ENCODE measurements at places on chromosomes 1 and 21.

- DNase-seq: no peak
Observed at GRCh38 chr1:24896176-24896575, 33.9 kb downstream of the RUNX3 start.

DNA sequence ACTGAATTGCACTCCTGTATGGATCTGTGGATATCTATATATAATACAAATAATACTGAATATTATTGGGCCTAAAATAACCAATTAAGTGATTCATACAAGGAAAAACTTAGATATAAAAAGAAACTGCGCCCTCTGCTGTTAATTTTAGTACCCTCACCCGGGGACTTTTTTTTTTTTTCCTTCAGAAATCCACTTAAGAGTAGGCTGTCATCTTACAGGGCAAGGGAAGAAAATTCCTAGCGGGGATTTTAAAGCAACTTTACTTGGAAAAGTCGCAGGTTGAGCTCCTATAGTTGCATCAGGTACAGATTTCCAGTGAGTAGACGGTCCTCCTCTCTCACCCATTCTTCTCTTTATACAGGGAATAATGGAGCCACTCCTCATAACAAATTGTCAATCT is 1.3 kb downstream of the NTNG1 start:
- DNase-seq: peak; percentile 37

DNA sequence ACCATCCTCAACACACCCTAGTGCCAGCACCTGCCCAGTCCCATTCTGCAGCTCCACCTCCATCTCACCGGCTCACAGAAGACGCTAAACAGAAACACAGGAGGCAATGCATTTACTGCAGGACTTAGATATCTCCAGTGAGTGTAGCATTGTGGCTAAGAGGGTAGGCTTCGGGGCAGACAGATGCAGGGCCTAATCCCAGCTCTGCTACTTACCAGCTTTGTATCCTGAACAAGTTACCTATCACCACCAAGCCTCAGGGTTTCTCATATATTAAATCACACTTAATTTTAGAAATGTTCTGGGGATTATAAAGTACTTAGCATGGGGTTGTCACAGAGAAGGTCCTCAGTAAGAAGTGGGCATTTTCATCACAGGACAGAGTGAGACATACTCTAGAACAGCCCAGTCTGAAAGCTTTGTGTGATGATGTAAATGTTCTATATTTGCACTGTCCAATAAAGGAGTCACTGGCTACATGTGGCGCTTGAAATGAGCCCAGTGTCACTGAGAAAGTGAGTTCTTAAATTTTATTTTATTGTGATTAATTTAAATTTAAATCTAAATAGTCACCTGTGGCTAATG is 149.3 kb upstream of the C8B start:
- no peak for DNase-seq

DNA sequence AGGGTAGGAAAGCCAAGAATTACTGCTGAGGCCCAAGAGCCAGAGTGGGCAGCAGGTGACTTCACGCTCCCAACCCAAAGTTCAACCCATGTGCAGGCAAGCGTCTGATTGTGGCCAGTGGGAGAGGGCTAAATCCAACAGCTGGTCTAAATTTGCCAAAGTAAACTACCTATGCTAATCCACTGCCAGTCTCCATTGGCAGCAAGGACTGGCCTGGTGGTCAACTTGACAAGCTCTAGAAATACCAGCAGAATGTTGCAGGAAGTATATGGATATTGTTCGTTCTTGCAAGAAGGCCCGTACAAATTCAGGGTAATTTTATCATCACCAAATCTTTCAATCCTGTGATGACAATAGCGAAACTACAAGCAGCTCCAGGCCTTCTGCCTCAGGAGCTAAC is 1.5 kb downstream of the TMEM63A start:
- DNase-seq: no peak

GRCh38 chr1:104648269-104648691 is 898.6 kb downstream of the AMY1C start:
- no peak for DNase-seq

DNA sequence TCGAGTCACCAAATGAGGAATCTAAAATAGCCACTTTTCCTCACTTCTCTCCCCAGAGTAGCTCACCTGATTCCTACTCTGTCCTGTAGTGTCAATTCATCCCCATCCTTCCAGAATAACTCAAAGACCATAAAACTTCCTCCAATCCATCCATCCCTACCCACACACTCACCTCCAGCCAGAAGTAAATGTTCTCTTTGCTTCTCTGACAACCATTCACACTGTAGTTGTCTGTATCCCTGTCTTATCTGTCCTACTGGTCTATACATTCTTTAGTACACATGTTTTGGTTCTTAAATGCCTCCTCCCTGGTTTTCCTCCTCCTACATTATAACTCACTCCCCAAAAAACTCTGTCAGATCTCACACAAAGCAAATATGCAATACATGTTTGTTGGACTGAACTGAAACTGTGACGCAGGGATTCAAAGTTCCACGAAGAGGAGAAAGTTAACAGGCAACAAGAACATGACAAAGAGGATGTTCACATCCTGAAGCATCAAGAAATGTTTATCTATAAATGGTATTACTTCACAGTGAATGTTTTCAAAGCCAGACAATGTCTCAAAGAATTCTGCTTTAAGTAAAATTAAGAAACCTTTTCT is 11.0 kb downstream of the TP53BP2 start:
- DNase-seq: peak; percentile 90

All from amniotic epithelial cell (primary cell).